ENCODE measurements at places on chromosomes 7 and 10.

DNA sequence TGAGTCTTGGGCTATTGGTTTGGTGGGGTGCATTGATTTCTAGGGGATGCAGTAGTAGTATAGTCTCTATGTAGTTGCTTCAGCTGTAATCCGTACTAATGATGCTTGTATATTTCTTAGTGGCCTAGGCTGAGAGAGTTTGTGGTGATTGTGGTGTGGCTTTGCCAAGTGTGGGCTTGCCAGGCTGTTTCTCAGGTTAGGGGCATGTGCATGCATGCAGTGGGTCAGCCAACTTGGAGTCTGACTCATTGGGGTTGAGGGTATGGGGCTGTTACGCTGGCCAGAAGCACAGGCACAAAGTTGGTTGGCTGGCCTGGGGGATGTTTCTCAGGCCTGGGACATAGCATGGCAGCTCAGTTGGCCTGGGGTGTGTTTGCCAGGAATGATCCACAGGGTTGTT, 25.7 kb upstream of the PLA2G12B start:
- DNase-seq, result no peak

GRCh38 chr7:36100226-36100625, 52.8 kb upstream of the EEPD1 start:
- DNase-seq, result no peak

DNA sequence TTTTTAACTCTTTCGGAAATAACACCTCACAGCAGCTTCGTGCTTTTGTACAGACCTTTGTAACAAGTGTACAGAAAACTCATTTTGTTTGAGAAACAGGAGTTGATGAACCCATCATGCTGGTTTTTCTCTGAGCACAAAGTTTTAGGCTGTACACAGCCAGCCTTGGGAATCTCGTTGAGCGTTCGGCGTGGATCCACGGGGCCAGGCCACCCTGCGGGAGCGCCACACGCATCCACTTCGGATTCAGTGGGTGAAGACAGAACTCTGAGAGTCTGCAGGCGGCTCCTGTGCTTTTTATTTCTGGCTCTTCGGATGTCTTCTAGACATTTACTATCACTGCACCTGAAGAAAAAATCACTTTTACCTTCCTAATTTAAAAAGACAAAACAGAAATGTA, 131.2 kb downstream of the SMURF1 start:
- DNase-seq, result no peak

DNA sequence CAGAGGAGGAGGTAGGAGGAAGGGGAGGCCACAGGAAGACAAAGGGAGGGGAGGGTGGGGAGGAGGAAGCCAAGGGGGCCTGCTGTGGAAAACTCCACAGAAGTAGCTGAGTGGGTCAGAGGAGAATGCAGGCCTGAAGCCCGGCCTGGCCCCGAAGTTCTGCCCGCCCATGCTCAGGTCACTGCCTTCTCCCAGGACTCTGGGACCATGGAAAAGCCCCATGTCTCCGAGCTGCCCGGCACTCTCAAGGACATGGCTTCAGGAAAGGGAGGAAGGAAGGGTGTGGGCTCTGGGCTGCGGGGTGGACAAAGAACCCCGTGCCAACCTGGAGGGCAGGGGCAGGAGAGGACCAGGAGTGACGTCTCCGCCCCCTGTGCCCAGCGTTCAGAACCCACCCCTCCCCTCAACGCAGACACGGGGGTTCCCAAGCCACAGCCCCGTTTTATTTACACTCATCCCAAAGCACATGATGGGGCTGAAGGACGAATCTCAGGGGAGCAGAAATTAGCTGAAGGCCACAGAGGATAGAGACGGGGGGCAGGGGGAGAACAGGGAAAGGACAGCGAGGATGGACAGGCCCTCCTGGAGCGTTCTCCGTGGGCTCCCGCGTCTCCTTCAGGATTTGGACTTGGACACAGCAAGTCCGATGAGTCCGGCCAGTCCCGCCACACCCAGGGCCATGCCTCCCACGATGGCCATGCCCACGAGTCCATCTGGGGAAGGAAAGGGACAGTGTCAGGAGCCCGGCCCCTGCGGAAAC, 1.8 kb upstream of the CLDN15 start:
- no peak for DNase-seq

- peak; percentile 39 for DNase-seq
Measured at GRCh38 chr7:116929914-116930913, 23.1 kb upstream of the ST7 start.

DNA sequence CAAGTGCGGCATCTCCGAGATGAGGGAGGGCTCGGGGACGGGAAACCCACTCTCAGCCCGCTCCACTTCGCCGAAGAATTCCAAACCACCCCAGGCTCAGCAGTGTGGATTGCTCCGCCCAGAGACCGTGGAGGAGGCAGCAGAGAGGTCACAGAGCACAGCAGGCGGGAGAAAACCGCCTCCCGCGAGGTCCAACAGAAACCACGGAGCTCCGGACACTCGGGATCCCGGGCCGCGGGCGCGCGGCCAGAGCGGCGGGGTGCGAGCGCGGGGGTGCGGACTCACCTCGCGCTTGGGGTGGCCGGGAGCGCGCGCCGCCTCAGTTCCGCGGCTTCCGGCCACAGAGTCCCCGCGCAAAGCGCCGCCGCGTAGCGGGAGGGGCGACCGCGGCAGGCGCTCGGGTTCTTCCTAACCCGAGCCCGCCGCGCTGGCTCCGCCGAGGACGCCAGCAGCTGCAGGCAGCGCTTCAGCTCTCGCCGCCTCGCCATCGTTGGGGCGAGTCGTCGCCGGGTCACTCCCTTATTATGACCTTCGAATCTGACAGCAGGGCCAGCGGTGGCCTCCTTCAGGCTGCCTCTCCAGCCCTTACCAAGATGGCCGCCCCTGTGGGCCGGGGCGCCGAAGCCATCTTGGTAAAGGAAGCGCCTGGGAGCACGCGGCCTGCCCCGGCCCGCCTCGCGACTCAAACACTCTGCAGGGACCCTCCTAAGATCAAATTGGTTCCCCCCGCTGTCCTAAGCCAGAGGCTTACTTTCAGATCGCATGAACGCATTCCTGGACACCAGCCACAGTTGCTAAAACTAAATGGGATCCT, at the start of gene NAPEPLD:
NAPEPLD (minus strand) TSS at position 106 of the 814 bp plus-strand sequence. CDS start 20,323 bp downstream, outside the sequence.
- peak; percentile 76 for DNase-seq

- peak; percentile 73 for DNase-seq
Measured at GRCh38 chr10:101272229-101272868, 43.1 kb upstream of the LBX1 start.

DNA sequence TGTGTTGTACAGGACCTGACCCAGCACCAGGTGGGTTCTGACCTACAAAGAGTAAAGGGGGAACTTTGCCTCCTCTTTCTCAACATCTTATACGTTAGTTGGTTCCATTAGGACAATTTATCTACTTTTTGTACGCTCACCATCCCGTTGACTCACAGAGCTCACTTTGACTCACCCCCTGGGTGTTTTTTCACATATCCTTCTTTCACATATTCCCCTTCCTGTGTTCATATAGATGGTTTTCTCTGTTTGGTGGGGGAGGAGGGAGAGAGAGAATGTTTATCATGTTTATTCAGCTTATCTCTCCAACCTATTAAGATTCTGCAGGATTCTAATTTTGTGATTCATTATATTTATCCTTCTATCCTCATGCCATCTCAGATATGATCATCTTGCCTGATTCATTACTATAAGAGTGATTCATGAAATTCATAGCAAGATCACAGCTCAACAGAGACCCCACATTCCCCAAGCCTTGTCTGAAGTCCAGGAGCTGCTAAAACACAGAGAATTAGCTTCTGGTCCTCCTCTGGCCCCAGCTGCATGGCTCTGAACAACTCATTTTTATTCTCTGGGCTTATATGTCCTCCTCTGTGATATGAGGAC, 37.2 kb downstream of the PRSS2 start:
- DNase-seq, result no peak

GRCh38 chr7:149725916-149726315, 47.5 kb downstream of the ZNF467 start:
- DNase-seq, result no peak

GRCh38 chr7:48932126-48932910, 8.0 kb downstream of the CDC14C start:
- no peak for DNase-seq

DNA sequence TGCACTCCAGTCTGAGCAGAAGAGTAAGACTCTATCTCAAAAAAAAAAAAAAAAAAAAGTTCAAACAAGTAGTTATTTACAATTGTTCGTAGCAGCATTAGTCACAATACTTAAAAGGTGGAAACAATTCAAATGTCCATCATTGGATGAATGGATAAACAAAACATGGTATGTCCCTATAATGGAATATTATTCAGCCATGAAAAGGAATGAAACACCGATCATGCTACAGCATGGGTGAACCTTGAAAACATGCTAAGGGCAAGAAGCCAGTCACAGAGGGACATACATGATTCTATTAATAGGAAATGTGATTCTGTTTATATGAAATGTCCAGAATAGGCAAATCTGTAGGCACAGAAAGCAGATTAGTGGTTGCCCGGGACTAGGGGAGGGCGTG, 15.9 kb downstream of the DOCK1 start:
- no peak for DNase-seq

GRCh38 chr7:91683823-91684222, 196.7 kb downstream of the MTERF1 start:
- DNase-seq, result no peak

- no peak for DNase-seq
Measured at GRCh38 chr7:104175361-104175984, 32.3 kb downstream of the ORC5 start.

GRCh38 chr7:387132-388022, 97.4 kb downstream of the FOXL3 start:
- DNase-seq, result no peak

DNA sequence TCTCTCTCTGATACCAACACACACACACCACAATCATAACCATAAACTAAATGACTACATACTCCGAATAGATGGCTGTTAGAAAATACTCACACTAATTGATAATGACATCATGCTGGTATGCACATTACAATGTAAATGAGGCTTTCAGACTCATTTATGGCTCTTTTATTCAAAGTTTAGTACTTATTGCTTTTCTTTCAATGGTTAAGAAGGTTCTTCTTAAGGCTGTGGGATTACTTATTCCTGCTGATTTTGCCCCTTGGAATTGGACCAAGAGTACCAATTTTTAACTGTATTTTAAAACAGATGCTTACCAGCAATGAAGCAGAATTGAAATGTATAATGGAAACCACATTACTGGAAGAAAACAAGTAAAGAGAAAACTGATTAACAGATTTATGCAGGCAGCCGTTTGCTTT, 20.6 kb upstream of the CABCOCO1 start:
- no peak for DNase-seq

DNA sequence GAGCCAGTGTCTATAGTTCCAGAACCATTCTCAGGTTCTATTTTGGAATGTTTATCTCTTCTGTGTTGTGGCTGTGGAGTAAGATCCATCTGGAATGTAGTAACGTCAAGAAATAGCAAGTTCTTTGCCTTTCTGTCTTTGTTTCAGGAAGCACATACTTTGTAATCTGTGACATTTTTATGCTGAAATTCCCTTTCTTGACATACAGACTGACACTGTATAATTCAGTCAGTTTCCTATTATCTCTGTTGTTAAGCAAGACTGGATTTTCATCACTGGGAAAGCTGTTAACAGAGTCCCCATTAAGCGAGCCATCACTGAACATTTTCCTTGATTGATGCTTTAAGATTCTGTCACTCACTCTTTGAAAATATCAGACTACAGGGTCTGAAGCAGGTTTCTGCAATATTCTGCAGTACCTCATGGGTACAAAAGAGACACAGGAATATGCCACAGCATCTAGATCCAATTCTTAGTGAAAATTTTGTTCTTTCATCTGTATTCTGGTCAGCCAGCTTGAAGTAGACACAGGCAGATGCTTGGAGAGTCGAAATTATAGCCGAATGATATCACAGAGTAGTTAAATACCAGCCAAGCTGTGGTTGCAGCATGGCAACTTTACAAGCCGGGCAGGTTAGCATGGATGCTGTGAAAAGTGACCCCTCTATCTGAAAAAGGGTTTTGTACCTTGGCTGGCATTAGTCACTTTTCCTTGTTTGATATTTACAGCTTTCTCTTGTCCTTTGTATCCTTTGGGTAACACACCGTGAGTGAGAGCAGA, 62.6 kb downstream of the CACNB2 start:
- no peak for DNase-seq

- DNase-seq, result no peak
Measured at GRCh38 chr10:125062227-125062913, 98.0 kb downstream of the CTBP2 start.

- DNase-seq, result no peak
Measured at GRCh38 chr7:3805151-3805550, 504.1 kb downstream of the SDK1 start.

DNA sequence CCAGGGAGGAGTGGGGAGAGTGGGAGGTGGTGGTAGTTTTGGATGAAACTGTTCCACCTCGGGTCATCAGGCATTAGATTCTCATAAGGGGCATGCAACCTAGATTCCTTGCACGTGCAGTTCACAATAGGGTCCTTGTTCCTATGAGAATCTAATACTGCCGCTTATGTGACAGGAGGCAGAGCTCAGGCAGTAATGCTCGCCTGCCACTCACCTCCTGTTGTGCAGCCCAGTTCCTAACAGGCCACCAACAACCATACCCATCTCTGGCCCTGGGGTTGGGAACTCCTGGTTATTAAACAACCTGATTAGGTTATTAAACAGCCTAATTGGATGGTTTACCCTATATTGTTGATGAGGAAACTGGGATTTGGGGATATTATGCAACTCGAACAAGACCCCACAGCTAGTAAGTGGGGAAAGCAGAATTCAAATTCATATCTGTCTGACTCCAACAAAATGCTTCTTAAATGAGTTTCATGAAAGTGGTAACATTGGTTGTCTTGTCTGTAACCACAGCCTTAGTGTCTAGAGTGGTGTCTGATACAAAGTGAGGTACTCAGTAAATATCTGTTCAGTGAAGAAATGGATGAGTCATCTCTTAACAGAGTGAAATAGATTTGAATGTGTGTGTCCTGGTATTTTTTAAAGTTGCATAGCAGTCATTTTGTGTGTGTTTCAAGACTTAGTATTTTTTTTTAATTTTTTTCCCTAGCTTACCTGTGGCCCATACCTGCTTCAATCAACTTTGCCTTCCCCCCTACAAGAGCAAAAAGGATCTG, 101.6 kb downstream of the HECTD2 start:
- DNase-seq, result no peak

- DNase-seq, result no peak
Measured at GRCh38 chr10:122974023-122974422, 6.2 kb upstream of the PSTK start.

DNA sequence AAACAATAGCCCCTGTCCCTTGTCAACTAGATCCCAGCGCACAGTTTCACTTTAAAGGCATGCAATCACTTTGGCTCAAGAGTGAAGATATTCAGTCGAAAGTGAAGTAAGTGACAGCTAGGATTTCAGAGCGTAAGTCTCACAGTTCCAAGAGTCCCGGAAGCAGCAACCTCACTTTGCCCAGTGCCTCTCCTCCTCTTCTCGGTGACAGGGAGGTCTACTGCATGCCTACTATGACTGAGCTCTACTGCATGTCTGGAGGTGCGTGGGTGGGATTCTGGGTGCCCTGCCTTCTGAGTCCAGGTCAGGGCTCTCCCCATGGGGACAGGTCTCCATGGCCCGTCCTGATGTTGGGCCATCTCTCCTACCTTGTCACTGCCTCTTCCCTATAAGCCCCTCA, 17.0 kb downstream of the PRKCQ start:
- no peak for DNase-seq

GRCh38 chr10:78330884-78331283, 297.2 kb downstream of the RPS24 start:
- no peak for DNase-seq
